ENCODE measurements at places on chromosomes 4 and X.

- no peak for DNase-seq
Observed at GRCh38 chrX:110944311-110944750, 148.7 kb upstream of the CHRDL1 start.

DNA sequence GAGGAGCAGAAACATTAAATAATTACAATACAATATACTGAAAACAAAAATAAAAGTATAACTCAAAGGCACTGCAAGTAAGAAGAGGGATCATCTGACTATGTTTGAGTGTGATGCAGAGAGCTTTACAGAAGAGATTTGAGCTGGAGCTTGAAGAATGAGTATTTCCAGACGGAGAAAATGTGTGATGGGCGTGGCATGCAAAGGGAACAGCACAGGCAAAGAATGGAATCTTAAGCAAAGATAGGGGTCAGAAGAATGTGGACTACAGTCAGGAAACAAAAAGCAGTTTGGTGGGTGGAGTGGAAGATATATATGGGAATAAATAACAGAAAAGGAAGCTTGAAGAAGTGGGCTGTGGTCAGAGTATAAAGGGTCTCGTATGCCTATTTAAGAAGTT is 45.5 kb downstream of the OPHN1 start:
- DNase-seq = no peak

- DNase-seq = no peak
Observed at GRCh38 chr4:90745176-90745575, 618.0 kb downstream of the CCSER1 start.

GRCh38 chr4:121377076-121377475 is 3.7 kb downstream of the QRFPR start:
- DNase-seq = no peak

GRCh38 chr4:133154725-133155124 is 5.6 kb downstream of the PCDH10 start:
- DNase-seq = no peak

DNA sequence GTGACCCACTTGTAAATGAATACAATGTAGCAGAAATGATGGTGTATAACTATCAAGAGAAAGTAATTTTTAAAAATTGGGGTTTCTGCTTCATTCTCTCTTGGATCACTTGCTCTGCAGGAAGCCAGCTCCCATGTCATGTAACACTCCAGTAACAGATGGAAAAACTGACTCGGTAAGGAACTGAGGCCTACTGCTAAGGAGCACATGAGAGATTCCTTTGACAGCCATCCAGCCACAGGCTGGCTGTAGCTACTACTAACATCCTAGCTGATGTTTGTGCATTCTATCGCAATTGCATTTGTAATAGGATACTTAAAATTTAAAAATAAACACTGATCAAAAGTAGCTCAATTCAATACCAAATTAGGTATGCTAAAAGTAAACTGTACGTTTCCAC is 102.3 kb upstream of the MAB21L2 start:
- DNase-seq = no peak

DNA sequence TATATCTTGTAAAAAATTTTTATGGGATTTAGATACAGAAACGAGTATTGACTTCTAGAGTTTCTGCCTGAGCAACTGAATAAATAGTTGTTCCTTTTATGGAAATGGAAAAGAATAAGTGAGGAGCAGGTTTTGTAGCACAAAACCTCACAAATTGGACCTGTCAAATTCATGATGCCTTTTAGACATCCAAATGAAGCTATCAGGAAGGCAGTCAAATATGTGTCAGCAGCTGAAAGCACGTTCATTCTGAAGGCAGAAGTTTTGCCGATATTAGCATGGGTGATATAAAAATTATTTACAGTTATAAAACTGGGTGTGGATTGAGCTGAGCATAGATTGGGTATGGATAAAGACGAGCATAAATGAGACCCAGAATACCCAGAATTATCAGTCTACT is 374.0 kb downstream of the EPHA5 start:
- DNase-seq = no peak

GRCh38 chrX:44054863-44055601 is 81.8 kb upstream of the NDP start:
- DNase-seq = no peak

DNA sequence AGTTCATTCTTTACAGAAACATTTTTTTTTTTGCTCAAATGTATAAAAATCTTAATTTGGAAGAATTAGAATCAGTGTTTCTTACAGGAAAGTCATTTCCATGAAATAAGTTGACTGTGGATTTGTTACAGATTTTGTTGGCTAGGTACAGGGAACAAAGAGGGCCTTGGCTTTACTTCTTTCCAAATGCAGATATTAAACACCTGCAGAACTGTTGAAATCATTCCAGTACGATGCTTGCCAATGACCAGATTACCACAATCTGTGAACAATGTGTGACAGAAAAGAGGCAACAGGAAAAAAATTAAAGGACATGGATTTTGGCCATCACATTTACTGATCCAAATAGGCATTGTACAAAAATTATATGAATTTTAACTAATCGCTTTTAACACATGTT is 70.8 kb downstream of the ANXA10 start:
- DNase-seq = no peak

- DNase-seq = no peak
Observed at GRCh38 chrX:9597361-9598035, 132.6 kb downstream of the TBL1X start.

DNA sequence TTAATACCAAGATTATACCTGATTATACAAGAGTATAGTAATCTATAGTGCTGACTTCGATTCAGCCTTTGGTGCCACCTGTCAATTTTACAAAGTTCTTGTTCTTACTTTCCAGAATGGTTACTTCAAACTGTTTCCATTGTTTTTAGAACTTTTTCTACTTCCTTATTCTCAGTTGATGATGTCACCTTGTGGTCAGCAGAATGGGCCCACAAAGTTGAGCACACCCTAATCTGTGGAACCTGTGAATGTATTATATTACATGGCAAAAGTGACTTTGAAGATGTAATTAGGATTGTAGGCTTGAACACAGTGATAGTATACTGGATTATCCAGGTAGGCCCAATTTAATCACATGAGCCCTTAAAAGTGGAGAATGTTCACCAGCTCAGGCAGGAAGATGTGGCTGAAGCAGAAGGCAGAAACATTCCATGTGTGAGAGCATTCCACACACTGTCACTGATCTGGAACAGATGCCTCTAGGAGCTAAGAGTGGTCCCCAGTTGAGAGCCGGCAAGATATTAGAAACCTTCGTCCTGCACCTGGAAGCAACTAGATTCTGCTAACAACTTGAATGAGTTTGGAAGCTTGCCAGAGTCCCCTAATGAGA is 6.3 kb upstream of the SGMS2 start:
- DNase-seq = no peak

GRCh38 chr4:114547340-114548134 is 51.1 kb upstream of the UGT8 start:
- no peak for DNase-seq

DNA sequence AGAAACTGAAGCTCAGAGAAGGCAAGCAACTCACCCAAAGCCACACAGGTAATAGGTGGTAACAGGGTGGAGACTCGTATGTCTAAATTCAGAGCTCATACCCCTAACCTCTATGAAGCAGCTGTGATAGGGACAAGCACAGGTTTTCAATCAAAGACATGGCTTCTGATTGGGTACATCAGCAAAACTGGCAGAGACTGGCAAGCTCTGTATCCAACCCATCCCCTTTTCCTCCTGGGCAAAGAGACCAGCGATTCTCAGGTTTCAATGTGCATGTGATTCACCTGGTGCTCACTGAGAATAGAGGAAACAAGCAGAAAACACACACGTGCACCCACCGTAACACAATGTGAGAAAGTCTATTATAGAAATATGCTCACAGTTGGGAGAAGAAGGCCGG is 153.0 kb downstream of the SMIM20 start:
- DNase-seq = no peak

DNA sequence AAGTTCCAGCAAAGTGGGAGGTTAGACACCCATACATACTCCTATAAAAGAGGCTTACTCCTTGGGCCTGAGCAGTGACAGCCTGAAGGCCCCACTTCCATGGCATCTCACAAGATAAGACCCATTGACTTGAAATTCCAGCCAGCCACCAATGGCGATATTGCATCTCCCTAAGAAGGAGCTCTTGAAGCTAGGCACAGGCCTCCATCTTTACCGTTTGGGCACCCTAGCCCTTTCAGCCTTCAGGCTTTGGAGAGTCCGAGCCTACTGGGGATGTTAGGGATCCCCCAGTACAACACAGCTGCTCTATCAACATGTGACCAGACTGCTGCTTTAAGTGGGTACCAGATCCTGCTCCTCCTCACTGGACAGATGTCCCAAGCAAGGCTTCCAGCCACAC is 189.5 kb downstream of the MAGEE1 start:
- no peak for DNase-seq

- DNase-seq = peak; percentile 10
Observed at GRCh38 chrX:23699636-23700194, 32.4 kb downstream of the PRDX4 start.

- DNase-seq = no peak
Observed at GRCh38 chr4:1116838-1117237, 3.5 kb upstream of the RNF212 start.

DNA sequence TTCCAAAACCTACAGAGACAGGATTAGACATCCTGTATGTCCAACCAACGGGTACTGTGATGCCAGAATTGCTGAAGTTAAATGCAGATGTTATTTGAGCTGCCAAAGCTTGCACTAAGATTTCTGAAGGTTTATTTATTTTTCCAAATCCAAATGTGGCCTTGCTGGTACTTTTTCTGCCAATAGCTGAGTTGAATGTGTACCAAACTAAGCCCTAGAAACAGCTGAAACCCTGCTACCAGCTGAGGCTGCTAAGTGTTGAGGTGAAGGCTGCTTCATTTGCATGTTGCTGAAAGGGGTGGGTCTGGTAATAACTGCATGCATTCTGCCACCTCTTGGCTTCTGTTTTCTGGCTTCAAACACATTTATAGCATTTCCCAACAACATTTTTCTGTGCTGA is 366.5 kb downstream of the FAT4 start:
- DNase-seq = no peak

- no peak for DNase-seq
Observed at GRCh38 chr4:144304025-144304424, 163.5 kb upstream of the GYPA start.

GRCh38 chrX:150450519-150451177 is 87.5 kb downstream of the MAMLD1 start:
- no peak for DNase-seq
